ENCODE measurements at places on chromosomes 12 and 14.

DNA sequence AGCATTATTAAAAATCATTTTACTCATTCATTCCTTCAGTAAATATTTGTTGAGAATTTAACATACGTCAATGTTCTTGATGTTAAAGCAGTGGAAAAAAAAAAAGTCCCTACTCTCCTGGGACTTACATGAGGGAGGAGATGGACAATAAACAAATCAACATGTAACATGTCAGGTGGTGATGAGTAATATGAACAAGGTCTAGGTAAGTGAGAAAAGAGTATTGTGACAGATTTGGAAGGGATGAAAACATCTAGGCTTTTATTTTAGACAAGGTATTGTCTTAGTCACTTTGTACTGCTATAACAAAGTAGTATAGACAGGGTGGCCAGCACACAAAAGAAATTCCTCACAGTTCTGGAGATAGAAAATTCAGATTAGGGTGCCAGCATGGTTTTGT is 167.2 kb downstream of the FSCB start:
- DNase-seq = no peak

DNA sequence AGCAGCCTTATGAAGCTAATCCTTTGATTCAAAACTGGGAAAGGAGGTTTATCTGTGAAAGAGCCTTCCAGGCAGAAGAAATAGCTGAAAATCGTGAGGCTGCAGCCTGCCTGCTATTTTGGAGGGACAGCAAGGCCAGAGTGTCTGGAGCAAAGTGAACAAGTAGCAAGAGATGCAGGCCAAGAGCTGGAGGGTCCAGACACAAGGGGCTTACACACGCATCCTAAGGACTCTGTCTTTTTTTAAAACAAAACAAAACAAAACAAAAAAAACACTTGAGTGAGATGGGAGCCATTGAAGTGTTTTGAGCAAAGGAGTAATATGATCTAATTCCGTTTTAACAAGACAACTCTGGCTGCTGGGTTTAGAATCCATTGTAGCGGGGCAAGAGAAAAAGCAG is 76.4 kb upstream of the BCAT1 start:
- no peak for DNase-seq

DNA sequence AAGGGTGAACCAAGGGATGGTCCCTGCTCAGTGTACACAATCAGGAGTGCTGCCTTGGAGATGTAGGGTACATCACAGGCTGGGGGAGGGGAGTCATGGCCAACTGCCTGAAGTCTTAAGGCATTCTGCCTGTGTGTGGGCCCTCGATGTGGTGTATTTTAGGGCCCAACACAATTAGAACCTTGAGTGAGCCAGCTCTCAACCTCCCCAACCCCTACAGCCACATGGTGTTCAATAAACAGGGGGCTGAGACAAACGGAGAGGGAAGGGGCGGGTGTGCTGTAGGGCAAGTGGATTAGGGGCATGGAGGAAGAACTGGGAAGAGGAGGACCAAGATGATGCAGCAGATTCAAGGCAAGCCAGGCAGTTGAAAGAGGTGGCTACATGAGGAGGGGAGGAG is 8.6 kb upstream of the CHD4 start:
- no peak for DNase-seq

DNA sequence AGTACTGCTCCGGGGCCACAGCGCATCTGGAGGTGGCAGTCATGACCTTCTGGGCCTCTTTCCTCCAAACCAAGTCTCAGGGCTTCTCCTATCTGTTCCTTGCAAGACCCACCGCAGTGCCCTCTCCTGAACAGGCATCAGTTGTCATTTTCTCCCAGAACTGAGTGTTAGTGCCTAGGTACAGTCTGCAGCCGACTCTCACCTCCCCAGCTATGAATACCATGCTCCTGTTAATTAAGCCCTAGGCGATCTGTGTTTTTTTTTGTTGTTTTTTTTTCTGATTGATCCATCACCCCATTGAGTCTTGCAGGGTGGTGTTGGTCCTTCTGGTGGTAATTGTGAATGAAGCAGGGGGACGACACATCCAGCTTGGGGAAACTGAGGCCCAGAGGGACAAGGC is 47.5 kb upstream of the DLK1 start:
- no peak for DNase-seq

GRCh38 chr12:12877153-12877768 is 14.1 kb upstream of the GPRC5A start:
- DNase-seq = no peak

GRCh38 chr14:57085801-57086200 is 182.9 kb downstream of the EXOC5 start:
- DNase-seq = no peak

- DNase-seq = no peak
Observed at GRCh38 chr12:52311285-52311648, 9.9 kb downstream of the KRT83 start.

DNA sequence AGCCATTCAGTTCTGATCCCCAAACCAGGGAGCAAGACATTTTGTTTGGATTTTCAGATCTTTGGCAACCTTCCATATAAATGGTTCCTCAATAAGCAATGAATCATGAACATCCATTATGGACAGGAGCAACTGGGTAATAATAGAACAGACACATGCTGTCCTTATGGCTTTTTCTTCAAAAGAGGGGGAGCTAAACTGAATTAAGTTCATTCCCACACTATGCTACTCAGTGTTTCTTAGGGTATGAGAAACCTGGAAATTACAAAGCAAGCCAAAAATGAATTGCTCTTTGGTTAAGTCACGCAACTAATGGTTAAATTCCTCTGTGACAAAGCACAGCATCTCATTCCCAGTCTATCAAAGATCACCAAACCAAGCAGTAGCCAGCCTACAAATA is 51.0 kb downstream of the PTGER2 start:
- no peak for DNase-seq

DNA sequence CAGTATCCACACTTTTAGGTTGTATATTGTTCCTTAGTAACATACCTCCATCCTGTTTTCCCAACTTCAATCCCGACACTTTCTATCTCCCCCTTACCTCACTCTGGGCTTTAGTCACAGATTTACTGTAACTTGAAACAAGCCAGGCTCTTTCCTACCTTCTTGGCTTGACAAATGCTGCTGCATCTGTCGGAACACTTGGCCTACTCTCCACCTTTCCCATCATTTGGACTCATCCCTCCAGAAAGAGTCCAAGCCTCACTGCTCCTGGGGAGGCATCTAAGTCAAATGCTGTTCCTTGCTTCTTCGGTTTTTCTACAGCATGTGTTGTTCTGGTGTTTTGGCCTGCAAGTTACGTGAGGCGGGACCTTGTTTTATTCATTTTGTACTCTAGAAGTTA is 142.4 kb downstream of the DACT1 start:
- no peak for DNase-seq

DNA sequence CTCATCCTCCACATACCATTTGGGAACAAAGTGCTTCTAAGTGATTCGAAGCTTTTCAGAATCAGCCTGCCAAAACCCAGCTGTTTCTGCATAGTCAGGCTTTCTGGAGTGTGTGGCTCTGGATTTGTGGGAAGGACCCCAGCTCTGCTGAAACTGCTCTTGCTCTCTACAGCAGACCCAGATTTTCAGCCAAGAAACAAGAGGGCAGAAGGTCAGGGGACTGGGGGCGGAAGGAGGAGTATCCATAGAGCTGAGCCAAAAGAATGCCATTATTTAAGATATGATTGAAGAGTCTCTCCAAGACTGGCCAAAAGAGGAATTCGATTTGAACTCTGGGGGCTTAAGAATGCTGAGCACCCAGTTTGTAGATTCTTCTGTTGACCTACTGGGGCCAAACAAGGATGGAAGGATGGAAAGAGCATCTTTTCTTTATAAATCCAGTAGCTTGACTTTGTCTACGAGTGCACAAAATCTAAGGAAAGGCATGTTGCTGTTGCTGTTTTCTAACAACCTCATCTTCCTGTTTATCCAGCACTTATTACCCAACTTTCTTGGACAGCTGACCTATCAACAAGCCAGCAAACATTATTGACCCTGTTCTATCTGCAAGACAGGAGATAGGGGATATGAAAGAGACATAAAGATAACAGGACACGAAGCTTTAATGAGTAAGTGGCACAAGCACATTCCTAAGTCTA is 29.2 kb downstream of the FBLN5 start:
- no peak for DNase-seq

- no peak for DNase-seq
Observed at GRCh38 chr14:76125511-76125910, 26.2 kb upstream of the GPATCH2L start.

- DNase-seq = no peak
Observed at GRCh38 chr14:37602605-37603453, 7.4 kb downstream of the TTC6 start.

GRCh38 chr14:77133720-77134338 is 7.8 kb downstream of the ZDHHC22 start:
- peak; percentile 79 for DNase-seq

DNA sequence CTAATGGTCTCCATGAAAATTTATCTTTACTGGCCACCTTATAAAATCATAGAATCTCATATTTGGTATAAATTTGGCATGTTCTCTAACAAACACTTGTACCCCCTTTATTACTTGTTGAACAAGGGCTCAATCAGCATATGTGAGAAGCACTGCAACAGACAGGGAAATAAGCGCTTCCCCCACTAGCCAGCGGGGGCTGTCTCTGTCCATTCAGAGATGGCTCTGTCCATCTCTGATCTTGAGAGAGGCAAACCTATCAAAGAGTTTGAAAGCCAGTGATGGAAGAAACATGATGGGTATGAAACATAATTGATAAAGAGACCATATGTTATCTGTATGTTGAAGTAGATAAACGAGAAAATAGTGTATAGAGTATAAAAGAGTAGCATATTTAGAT is 326.8 kb downstream of the PDZRN4 start:
- peak; percentile 14 for DNase-seq

GRCh38 chr12:48688836-48689235 is 6.8 kb upstream of the KANSL2 start:
- no peak for DNase-seq

GRCh38 chr14:70660967-70661893 is 19.5 kb downstream of the TTC9 start:
- DNase-seq = no peak

GRCh38 chr14:75022655-75023054 is 19.9 kb downstream of the EIF2B2 start:
- peak; percentile 28 for DNase-seq

- no peak for DNase-seq
Observed at GRCh38 chr14:104152686-104153393, 14.5 kb downstream of the KIF26A start.

GRCh38 chr12:64147875-64148274 is 74.2 kb downstream of the KICS2 start:
- DNase-seq = no peak

- no peak for DNase-seq
Observed at GRCh38 chr12:26091822-26092221, 33.0 kb downstream of the BHLHE41 start.

GRCh38 chr12:77220586-77220985 is 155.2 kb upstream of the E2F7 start:
- no peak for DNase-seq

DNA sequence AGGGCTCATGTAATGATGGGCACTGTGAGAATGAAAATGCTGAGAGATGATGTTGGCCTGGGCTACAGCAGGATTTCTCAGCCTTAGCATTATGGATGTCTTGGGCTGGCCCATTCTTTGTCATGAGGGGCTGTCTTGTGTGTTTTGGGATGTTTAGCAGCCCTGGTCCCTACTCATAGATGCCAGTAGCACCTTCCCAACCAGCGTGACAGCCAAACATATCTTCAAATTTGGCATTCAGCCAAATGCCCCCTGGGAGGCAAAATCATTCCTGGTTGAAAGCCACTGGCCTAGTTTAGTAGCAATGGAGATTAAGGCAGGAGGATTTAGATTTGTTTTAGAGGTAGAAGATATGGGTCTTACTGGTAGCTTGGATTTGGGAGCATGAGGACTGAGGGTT is 26.6 kb downstream of the UBE3B start:
- DNase-seq = no peak

GRCh38 chr12:5796171-5796958 is 148.7 kb downstream of the ANO2 start:
- peak; percentile 28 for DNase-seq

DNA sequence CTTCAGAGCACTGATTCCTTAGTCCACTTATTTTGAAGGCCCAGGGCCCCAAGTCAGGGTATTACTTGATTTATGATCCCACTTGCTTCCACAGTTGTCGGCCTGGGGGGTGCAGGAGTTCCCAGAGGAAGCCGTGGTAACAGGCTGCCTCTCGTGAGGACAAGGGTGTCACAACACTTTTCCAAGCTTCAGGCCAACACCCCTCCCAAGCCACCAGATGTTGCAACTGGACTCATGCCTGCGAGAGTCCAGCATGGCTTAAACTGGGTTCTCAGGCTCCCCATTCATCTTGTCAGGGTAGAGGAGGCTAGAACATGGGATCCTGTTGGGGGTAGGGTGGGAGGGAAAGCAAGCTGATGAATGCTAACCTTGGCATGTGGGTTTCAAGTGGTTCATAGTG is 56.1 kb downstream of the BMP4 start:
- no peak for DNase-seq

GRCh38 chr12:81222846-81223592 is 145.1 kb downstream of the ACSS3 start:
- DNase-seq = no peak

GRCh38 chr14:32011225-32011624 is 65.9 kb upstream of the ARHGAP5 start:
- DNase-seq = no peak

DNA sequence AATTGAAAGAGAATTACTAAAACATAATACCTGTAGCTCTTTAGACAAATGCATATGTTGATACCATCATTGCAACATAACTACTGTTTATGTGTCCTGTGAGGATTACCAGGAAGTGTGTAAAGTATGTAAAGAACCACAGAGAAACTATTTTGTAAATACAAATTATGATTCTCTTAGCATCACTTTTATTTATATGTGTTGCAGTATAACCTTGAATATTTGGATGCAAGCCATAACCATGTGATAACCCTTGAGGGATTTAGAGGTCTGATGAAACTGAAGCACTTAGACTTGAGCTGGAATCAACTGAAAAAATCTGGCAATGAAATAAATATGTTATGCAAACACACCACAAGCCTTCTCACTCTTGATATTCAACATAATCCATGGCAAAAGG is 77.5 kb downstream of the LRRC9 start:
- peak; percentile 16 for DNase-seq

GRCh38 chr12:56749853-56750252 is 2.3 kb downstream of the PRIM1 start:
- no peak for DNase-seq

DNA sequence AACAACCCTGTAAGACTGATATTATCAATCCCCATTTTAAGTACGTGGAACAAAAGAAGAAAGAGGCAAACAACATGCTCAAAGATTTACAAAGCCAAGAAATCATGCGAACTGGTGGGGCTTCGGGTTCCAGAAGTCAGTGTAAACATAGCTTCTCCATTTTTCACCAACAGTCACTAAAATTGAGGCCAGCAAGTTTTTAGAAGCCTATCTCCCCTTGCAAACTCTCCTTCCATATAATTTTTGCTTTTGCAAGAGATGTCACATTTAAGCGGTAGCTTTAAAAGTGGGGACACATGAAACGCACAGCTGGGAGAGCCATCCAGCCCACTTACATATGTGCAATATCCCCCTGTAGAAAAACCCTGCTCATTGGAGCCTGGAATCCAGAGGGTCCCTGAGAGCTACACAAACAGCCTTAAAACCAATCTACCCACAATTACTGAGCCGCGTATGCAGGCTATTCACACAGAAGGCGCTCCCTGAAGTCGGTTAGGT is 797 bp downstream of the SLC11A2 start:
- no peak for DNase-seq
